ENCODE measurements at places on chromosomes 3 and 15.

GRCh38 chr3:149352556-149352955, 19.1 kb upstream of the TM4SF18 start:
- peak; percentile 69 for DNase-seq

- DNase-seq = no peak
Observed at GRCh38 chr3:168808596-168808995, 712.9 kb upstream of the GOLIM4 start.

- no peak for DNase-seq
Observed at GRCh38 chr3:72890166-72890925, 2.5 kb downstream of the GXYLT2 start.

DNA sequence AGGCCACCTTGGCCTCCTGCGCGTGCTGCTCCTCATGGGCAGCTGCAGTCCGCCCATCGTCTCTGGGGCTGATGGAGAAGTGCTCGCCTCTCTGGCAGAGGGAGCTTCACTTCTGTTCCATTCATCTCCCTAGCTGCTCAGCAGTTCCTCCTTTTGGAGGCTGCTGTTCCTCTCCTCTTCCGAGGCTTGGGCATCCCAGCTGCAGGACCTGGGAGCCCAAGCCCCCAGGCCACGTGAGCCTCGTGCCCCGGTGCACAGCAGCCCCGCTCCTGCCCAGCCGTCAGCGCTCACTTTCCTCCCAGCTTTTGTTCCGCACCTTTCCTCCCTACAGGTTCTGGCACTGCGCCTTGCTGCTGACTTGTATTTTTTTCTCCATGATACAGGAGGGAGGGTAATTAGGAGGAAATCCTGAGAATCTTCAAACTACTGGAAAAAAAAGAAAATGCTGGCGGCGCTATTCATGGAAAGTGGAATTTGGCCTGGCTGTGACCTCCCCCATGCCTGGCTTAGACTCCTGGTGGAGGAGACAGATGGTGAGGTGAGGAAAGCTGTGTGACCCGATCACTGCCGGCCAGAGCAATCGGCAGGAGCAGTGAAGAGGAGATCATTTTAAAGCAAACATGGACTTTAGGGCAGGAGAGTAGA, 210.1 kb downstream of the CHST2 start:
- DNase-seq = no peak

DNA sequence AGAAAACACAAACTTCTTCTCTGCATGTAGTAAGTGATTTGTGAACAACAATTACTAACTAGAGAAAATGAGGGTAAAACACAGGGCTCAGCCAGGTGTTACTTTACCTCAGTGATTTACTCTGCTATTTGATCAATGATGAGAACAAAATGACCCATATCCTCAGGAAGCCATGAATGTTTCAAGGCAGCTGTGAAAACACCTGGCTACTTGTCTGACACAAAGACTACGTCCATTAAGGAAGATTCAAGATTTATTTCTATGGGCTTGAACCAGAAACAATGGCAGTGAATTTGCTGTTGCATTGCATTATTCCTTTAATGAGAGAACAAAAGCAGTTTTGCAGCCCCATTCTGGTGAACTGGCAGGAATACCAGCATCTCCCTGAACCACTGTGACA, 374.6 kb upstream of the ARL6 start:
- DNase-seq = no peak

GRCh38 chr3:71376911-71377310, 206.6 kb downstream of the FOXP1 start:
- DNase-seq = peak; percentile 55

GRCh38 chr15:89506026-89506686, 9.8 kb upstream of the RHCG start:
- no peak for DNase-seq

GRCh38 chr3:179460260-179460659, 9.0 kb upstream of the GNB4 start:
- no peak for DNase-seq

DNA sequence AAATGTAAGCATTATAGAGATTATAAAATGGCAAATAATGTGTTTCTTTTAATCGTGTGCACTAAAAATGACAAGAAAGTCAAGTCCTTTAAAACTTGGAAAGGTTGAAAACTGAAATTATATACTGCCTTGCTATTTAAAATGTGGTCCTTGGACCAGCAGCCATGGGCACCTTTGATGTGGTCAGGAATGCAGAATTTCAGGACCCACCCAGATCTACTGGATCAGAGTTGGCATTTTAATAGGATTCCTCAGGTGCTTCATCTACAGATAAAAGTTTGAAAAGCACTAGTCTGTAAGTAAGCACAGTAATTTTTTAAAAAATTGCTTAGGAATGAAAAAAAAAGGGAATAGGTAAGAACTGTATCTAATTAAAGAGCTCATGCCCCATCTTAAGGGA, 55.8 kb downstream of the ADAMTS9 start:
- no peak for DNase-seq

DNA sequence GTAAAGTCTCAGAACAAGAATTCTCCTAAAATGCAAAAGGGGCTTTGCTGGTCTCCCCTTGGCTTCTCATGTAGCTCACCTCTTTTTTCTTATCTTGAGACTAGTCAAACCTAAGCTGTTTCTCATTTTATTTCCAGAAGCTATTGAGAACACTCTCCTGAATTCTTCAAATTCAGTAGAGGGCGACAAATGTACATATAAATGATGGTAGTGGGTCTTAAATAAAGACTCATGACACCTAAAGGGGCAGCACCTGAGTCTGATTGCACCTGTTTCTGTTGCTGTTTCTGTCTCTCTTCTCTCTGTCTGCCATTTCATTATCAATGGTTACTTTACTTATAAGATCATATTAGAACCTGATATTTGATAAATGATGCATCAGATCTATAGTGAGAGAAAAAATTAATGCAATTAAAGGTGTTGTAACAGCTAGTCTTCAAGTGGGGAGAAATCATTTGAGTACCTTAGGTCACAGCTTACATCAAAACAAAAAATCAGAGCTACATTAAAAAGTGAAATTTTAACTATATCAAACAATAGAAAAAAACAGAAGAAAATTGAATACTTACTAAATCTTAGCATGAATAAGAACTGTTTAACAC, 7.0 kb downstream of the ADIPOQ start:
- DNase-seq = peak; percentile 68

- no peak for DNase-seq
Observed at GRCh38 chr3:134136604-134137003, 106.9 kb upstream of the SLCO2A1 start.

DNA sequence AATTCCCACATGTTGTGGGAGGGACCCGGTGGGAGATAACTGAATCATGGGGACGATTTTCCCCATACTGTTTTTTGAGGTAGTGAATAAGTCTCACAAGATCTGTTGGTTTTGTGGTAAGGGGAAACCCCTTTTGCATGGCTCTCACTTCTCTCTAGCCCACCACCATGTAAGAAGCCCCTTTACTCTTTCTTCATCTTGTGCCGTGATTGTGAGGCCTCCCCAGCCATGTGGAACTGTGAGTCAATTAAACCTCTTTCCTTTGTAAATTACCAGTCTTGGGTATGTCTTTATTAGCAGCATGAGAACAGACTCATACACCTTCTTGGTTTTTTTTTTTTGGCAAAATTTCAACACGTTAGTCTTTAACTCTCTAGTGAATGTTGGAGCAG, 18.1 kb downstream of the ARL8B start:
- DNase-seq = no peak

DNA sequence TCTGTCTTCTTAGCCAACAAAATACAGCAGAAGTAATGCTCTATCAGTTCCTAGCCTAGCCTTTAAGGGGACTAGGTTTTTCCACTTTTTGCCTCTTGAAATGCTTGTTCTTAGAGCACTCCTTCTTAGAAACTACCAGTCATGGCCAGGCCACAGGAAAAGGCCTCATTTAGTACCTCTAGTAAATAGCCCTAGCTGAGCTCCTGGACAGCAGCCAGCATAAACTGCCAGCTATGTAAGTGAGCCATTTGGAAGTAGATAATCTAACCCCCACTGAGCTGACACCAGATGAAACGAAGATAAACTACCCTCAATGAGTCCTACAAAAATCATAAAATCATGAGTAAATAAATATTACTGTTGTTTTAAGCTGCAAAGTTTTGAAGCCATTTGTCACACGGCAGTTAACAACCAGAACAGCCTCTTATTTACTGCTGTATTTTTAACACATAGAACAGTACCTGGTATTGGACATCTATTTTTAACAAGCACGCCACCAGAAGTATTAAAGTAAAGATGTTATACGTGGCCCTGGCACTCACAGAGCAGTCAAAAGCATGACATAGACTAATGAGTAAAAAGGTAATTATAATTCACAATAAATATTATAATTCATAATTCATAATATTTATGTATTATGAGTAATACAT, 12.0 kb downstream of the TBC1D5 start:
- no peak for DNase-seq

DNA sequence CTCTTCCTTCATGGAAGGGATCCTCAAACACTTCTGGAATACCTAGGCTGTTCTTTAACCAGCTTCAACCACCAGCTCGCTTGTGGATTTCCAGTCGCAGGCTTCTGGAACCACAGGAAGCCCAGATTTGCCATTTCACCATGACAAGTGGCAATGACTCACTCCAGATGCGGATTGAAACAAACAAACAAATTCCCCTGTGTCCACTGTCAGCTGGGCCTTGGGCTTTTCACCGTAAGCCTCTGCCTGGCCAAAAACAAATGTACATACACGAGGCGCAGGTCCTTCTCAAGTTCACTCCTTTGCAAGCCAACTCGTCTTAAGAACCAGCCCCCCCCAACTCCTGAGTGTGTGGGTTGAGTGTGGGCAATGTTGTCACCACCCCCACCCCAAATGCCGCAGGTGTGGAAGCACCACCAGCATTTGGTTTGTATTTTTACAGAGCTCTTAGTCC, 8.8 kb downstream of the BCL6 start:
- DNase-seq = no peak

GRCh38 chr15:100663915-100664281, 61.5 kb downstream of the ASB7 start:
- no peak for DNase-seq

DNA sequence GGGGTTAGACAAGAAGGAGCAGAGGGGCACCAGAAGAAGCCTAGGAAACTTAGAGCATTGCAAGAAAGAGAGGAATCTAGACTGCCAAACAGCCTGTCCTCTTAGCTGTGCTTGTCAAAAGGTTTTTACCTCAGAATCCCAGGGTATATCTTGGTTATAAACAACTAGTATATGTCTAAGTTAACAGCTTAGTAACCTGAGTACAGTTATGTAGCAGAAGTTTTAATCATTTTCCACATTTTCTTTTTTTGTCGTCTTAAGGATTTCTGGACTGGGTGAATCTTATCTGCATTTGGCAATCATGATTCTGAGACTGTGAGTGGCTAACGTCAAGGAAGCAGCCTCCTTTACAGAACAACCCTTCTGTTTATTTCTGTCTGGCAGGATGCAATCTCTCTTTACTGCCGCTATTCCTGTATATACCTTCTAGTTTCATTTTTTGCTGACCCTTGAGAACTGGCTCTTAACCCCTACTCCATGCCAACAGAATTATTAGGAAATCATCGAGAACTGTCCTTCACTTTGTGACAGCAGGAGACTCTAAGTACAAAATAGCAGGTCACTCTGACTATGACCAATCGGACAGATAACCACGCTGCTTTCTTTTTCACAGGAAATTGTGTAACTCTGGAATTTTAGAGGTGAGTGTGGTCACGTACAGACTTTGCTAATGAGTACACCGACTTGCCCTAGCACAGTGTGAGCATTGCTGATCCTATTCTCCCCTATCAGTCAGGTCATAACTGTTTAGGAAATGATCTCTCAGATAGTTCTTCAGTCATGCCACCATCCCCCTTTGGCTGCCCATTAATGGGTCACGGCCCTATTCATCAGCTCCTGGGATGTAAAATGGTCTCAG, 3.3 kb upstream of the CP start:
- no peak for DNase-seq

- DNase-seq = no peak
Observed at GRCh38 chr15:65982627-65983322, 113.5 kb downstream of the RAB11A start.

GRCh38 chr3:183300996-183301562, 48.0 kb downstream of the B3GNT5 start:
- DNase-seq = no peak

DNA sequence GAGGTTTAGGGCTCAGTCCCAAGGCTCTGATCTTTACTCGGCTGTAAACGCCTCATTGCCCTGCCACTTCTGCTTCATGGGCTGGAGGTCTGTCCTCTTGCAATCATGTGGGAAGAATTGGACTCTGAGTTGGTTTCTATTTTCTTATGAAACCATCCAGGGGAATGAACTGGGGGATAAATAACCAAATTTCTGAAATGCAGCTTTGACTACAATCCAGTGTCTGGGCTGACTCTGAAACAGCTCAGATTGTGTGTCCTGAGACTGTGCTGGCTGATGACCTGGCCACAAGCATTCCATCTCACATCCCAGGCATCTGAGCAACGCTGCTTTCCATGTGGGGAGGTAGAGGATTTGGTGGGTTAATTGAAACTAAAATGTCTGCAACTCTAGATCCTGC, 71.0 kb upstream of the GALNT15 start:
- no peak for DNase-seq

GRCh38 chr15:43212299-43212698, 8.5 kb downstream of the EPB42 start:
- no peak for DNase-seq

DNA sequence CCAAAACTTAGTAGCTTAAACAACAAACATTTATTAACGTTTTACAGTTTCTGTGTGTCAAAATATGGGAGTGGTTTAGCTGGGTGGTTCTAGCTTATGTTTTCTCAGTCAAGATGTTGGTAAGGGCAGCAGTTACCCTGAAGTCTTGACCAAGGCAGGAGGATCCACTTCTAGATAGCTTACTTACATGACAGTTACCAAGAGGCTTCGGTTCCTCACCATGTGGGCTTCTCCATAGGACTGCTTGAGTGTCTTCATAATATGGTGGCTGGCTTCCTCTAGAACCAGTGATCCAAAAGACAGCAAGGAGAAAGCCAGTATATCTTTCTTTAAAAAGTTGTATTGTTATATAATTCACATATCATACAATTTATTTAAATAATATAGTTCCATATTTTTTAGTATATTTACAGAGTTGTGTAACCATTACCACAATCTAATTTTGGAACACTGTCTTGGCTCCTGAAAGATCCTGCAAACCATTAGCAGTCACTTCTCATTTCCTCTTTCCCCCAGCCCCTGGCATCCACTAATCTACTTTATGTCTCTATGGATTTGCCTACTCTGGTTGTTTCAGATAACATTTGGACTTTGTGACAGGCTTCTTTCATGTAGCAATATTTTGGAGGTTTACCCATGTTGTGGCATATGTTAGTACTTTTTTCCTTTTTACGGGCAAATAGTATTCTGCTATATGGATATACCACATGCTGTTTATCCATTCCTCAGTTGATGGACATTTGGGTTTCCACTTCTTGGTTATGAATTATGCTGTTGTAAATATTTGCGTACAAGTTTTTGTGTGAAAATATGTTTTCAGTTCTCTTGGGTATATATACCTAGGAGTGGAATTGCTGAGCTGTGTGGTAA, 33.3 kb downstream of the MAPK6 start:
- no peak for DNase-seq
